Neural progenitor cell (in vitro differentiated cells): ENCODE measurements at places on chromosomes 7 and 10.
A peak's percentile ranks its signal among the peaks of the same experiment; 100 is the strongest.

GRCh38 chr10:78798976-78799730, 269.6 kb upstream of the ZMIZ1 start:
- no peak for DNase-seq

- no peak for DNase-seq
Observed at GRCh38 chr7:114959931-114960330, 38.0 kb downstream of the MDFIC start.

GRCh38 chr7:78020874-78021249, 222.3 kb downstream of the PHTF2 start:
- no peak for DNase-seq

DNA sequence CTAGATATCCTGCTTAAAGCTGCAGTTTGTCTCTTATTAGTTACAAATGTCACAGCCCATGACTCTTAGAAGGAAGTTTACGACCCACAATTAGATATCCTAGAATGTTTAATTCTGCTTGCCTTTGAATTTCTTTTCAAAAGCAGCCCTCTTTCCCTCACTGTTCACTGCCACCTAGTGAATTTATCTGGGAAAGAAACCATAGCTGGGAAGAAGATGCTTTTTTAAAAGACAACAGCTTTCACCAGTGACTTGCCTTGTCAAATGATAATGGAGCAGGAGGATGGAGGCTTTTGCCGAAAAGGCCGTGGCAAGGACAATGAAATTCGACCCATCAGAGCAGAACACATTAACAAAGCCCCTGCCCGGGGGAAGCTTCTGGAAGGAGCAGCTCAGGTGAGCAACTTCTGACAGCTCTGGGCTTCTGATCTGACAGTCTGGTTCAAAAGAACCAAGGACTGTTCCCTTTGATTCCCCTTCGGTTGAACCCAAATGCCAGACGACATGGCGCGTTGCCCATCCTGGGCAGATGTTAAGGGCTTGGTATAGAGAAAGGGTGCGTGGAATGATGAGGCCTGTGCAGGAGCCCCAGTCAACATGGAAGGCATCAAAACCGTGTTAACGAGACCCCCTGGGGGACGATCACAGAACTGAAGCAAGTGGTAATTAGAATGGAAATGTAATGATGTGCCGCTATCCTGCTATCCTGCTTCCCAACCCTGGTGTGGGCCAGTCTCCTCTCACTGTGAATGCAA, 236.8 kb downstream of the FRMD4A start:
- peak; percentile 68 for DNase-seq

DNA sequence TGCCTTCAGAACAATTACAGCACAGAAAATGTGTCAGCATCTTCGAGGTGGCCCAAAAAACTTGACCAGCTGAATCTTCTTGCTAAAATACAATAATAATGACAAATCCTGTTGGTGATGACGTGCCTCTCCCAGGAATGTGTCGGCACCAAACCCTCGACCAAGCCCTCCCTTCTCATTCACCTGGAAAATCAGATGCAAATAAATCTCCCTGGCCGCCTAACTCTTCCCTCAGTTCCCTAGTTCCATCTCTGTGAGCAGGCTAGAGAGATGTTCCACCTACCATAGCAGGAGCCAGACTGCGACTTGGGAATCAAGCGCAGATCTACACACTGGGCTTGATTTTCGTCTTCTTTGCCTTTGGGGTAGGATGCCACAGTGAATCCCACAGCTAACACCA, 4.1 kb downstream of the PRSS1 start:
- no peak for DNase-seq

GRCh38 chr10:8998751-8999150, 944.3 kb downstream of the GATA3 start:
- DNase-seq = no peak
